ENCODE measurements at places on chromosomes 4 and X.

- DNase-seq: no peak
These were observed 64.7 kb downstream of the SLC7A11 start for GRCh38 chr4:138177278-138177968.

DNA sequence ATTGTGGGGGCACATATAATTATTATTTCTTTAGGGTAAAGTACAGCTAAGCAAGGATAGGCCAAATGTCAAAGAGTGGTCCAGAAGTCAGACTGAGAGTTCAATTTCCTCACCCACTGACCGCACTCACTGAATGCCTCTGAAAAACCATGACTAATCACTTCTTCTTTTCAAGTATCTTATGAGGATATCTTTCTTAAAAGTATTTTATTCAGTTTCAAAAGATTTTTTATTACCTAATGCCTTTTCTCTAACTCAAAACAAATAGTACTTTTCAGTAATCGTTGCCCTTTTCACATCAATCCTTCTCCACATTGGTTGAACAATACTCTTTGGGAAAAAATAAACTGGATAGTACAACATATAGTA lies 61.7 kb upstream of the CAMK2D start:
- no peak for DNase-seq

DNA sequence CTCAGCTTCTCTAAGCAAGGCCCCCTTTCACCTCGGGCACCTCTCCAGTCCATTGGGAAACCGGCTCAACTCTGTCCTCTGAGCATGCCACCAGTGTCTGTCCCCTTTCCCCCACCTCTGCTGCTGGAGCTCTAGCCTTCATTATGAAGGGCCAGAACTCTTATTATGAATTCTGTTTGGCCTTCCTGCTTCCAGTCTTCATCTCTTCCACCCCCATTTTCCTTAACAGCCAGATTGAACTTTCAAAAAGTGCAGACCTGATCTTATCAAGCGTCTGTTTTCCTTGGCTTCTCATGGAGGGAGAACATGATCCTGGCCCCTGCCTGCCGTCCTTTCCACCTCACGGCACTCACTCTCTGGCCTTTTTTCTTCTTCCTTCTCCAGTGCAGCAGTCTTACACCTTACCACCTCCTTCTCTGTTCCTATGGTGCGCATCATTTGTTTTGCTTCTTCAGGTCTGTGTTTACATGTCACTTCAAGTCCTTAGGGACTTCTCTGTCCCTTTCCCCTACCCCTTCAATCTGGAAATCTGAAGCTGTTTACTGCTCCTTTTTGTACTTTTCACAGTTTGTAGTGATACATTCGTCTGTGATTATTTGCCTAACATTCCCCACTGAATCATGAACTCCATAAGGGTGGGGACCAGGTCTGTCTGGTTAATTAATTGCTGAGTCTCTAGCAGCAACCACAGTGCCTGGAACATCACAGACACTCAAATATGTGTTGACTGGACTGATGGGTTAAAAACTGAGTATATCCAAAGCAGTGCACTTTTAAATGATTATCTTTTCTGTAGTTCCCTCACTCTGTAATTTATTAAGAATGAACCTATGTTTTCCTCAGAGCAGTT lies 55.8 kb downstream of the FNIP2 start:
- DNase-seq: no peak

GRCh38 chrX:138875472-138875871 lies 164.0 kb upstream of the FGF13 start:
- no peak for DNase-seq

DNA sequence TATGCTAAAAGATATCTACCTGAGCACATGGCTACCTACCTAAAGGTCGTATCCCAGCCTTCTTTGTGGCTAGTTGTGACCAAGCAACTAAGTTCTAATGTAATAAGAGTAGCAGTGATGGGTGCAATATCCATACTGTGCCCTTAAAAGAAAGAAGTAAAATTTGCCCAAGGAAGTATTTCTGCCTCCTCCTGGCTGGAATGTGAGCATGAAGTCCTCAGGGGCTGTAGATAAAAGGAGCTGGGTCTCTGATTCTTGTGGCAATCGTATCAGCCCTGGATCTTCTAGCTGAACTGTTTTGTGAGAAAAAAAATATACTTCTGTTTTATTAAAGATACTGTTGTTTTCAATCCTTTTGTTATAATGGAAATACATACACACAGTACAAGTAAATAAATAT lies 217.4 kb downstream of the GPAT3 start:
- DNase-seq: no peak

- no peak for DNase-seq
These were observed 12.4 kb downstream of the CLCN4 start for GRCh38 chrX:10169175-10169574.

- DNase-seq: no peak
These were observed 5.4 kb upstream of the KIAA0232 start for GRCh38 chr4:6776920-6777635.

GRCh38 chr4:169438057-169438480 lies 167.3 kb upstream of the SH3RF1 start:
- DNase-seq: no peak

GRCh38 chr4:102641793-102642192 lies 119.0 kb downstream of the MANBA start:
- no peak for DNase-seq

DNA sequence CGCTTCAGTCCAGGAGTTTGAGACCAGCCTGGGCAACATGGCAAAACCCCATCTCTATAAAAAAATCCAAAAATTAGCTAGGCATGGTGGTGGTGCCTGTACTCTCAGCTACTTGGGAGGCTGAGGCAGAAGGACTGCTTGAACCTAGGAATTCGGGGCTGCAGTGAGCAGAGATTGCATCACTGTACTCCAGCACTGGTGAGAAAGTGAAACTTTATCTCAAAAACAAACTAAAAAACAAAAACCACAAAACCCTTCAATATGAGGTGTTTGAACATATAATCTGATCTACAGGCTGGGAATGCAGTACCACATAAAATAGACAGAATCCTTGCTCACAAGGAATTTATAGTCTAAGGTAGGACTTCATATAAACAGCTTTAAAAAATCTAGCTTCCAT lies 103.9 kb downstream of the PDS5A start:
- no peak for DNase-seq

DNA sequence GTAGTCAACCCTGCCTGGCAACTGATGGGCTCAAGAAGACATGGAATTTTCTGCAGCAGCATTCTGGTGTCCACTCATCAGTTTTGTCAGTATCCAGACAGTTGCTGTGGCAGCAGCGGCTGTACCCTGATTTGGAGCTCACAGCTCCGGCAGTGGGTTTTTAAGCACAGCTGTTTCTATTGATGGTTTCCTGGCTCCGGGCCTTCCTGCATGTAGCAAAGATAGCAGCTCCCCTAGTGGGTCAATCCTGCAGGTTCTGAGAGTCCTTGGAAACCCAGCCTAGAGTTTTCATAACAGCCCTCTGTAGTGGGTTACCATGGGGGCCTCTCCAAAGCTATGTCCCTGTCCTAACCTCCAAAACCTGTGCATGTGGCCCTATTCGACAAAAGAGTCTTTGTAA lies 84.0 kb upstream of the ATP6AP2 start:
- no peak for DNase-seq

DNA sequence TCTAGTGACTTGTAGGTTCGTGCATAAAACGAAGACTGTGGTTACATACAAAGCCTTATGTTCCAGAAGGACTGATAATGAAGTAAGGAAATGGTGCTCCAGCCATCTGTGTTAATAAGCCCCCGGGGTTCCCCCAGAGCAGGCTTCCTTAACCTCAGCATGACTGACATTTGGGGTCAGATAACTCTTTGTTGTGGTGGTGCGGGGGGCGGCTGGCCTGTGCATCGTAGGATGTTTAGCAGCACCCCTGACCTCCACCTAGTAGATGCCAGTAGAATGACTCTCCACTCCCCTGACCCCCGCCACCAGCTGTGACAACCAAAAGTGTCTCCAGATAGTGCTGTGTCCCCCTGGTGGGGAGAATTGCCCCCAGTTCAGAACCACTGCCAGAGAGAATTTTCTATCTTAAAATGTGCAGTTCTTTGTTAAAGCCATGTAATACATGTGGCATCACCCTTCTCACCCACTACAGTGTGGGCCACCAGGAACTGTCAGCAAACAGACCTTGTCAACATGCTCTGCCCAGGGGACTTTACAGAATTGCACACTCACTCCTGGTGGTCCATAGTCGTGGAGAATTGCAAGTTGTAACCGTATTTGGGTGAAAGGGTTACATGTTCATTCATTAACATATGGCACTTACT lies 7.5 kb downstream of the SH3KBP1 start:
- DNase-seq: no peak

DNA sequence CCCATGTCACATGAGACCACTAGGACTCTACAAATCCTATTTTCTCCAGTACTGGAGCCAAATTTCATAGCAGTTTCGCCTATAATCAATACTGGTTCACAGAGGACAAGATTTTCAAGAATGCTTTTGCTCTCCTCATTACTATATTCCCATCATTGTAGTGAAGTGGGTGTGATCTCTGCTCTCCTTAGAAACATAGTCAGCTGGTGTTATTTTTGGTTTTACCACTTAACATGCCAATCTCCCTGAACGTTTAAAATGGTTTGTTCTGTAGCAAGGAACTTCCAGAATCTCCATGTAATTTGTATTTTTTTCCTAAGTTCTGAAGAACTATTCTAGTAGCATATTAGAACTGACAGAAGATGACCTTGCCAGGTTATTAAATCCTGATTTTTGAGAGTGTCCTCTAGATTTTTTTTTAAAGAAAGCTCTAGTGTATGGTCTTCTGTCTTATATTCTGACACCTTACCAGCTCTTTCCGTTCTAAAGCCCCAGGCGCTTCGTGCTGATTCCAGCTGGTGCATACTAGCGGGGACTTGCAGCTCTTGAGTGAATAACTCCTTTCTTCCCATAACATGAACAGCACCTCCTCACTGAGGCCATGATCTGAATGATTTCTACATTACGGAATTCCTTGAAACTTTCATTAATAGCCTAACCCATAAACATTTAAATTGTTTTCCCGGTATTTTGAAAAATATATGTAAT lies 1372.9 kb downstream of the TECRL start:
- no peak for DNase-seq

GRCh38 chr4:2802618-2803531 lies 10.0 kb downstream of the SH3BP2 start:
- DNase-seq: no peak

- no peak for DNase-seq
These were observed 362.4 kb upstream of the HTR2C start for GRCh38 chrX:114221445-114221844.

- no peak for DNase-seq
These were observed 115.7 kb upstream of the TEX13C start for GRCh38 chrX:125203737-125204578.

- DNase-seq: no peak
These were observed 372.9 kb upstream of the NDST3 start for GRCh38 chr4:117661091-117662072.

- DNase-seq: peak; percentile 6
These were observed 49.0 kb upstream of the ZNF157 start for GRCh38 chrX:47321386-47321785.

- no peak for DNase-seq
These were observed 101.9 kb downstream of the MAML3 start for GRCh38 chr4:140052050-140052449.

DNA sequence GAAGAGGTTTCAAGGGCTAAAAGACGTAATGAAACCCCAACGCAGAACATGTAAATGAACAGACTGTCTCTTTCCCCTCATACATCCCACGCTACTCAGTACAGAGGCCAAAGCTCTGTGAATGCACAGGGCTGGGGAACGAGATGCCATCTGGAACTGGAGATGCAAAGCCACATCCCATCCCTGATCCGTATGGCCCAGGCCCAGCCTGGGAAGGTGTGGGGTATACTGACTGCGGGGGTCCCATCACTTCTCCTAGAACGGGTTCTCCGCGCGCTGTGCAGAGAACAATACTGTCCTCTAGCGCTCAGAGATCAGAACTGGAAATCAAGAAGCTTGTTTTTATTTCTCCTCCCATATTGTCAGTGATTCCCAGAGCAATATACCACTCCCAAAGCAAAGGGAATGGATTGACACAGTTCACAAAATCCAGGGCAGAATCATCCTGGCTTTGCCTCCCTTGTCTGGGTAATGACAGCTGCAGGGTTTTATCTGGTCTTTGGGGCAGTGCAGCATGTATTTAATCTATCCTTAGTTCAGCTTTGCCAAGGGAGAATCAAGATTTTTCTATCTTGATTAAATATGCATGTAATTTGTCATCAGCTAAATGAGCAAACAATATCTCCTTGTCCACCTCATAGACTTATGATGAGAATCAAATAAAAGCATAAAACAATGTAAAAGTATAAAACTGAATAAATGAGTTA lies 47.3 kb upstream of the TLR3 start:
- no peak for DNase-seq

DNA sequence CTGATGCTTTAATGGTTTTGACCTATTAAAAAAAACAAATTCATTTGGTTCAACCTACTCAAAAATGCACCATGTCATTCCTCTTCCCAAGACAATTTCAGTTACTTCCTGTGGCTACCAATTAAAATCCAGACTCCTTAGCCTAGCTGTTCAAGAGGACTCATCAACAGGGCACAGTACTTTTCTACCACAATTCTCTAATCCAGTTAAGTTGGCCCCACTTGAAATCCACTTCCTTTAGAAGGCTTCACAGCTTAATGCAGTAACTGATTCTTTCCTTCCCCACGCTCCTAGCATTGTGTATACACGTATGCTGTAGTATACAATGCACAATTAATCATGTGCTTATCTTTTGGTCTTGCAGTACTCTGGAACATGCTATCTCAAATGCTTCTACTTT lies 129.8 kb downstream of the UGT8 start:
- DNase-seq: no peak

DNA sequence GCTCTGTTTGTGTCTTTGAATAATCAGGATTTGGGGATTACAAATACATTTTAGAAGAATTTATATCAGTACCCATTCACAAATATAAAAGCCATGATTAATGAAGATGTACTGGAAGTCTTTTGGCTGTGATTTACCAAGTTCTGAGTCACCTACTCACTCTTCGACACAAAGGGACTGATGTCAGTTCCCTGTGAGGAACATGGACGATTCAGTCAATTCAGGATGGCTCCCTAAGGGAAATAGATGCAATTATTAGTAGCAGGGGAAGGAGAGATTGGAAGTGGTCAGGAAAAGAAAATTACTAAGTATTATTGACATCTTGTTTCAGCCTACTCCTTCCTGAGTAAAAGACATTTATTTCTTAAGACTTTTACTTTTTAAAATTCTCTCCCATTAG lies 550.7 kb upstream of the SLIT2 start:
- DNase-seq: no peak

- no peak for DNase-seq
These were observed 13.2 kb downstream of the CLNK start for GRCh38 chr4:10671366-10671765.

- no peak for DNase-seq
These were observed 186.2 kb upstream of the TBL1X start for GRCh38 chrX:9278475-9279233.

DNA sequence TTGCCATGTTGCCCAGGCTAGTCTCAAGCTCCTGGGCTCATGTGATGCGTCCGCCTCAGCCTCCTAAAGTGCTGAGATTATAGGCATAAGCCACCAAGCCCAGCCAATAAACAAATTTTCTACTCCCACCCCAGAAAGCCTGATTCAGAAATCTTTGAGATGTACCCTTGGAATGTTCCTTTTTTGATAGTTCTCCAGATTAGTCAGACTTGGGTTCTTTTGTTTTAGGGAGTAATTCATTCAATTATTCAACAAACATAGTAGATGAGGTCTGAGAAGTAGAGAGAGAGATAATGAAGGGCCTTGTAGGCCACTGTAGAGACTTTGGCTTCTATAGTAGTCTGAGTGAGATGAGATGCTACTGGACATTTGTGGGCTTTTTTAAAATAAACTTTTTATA lies 27.8 kb downstream of the RP2 start:
- DNase-seq: no peak

GRCh38 chr4:172716291-172716690 lies 452.3 kb upstream of the GALNT7 start:
- DNase-seq: no peak

Data from cerebellar nuclear complex (tissue), 1 donor.